T-cell (primary cell): ENCODE measurements at places on chromosomes 13 and 19.
A peak's percentile ranks its signal among the peaks of the same experiment; 100 is the strongest.

DNA sequence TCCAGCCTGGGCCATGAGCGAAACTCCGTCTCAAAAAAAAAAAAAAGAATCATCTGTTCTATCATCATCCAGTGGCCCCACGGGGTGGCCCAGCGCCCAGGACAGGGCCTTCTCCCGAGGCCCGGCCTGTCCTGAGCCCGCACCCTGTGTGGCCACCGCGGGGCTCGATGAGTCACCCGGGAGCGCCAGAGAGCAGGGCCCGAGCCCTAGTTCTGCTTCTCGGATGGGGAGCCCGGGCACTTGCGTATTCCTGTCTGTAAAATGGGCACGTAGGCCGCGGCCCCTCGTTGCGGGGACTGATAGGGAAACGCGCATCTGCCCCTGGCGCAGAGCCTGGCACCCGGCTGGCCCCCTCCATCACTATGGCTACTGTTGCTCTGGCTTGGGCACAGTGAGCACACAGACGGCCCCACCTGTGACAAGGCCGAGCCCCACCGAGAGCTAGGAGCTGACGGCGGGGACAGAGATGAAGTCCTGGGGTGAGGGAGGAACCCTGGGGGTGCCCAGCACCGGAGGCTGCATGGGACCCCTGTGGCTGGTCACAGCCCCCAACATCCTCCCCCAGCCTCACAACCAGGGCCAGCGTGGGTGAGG lies 21.3 kb upstream of the UQCR11 start:
- no peak for DNase-seq
- peaks cover 41% of the 10 kb centered on the region for H3K36me3 ChIP-seq
- H3K4me3 ChIP-seq: no peak overlapping the region
- peaks cover 6% of the 10 kb centered on the region for H3K4me1 ChIP-seq

- no peaks in the 10 kb centered on the region for H3K27me3 ChIP-seq
- DNase-seq: peak; percentile 17
- H3K27ac ChIP-seq: peak overlapping the region; percentile 58
- H3K4me3 ChIP-seq: no peak overlapping the region
- H3K36me3 ChIP-seq: no peaks in the 10 kb centered on the region
Measured at GRCh38 chr13:22114630-22115311, 443.9 kb downstream of the FGF9 start.

DNA sequence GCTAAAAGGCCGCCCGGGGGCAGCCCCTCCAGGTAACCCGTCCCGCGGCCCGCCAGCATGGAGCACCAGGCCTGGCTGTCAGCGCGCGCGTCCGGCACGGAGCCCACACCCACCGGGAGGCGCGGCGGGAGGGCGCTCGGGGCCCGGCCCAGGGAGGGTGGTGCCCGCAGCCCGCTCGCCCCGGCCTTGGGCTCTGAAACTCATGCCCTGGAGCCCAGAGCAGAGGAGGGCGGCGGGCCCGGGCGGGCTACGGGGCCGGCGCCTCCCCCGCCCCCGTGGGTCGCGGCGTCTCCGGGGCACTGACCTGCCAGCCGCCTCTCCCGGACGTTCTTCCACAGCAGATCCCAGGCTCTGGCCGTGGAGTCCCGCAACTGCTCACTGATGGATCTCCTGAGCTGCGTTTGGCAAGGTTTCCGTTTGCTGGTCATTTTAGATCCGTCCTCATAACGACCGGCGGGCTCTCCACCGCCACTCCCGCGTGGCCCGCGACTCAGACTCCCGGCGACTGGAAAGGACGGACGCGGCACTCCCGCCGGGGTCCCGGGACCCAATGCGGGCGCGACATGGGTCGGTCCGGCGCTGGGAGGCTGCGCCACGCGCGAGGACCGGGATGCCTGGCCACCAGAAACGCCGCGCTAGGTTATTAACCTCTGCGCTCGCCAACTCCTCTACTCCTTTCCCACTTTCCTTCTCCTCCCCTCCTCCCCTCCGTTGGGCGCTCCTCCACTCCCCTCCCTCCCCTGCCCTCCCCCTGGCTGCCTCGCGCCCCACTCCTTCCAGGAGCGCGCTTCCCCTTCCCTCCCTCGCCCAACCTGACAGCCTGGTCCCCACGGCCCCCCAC lies 64.7 kb upstream of the STARD13 start:
- H3K27ac ChIP-seq: no peak overlapping the region
- no peaks in the 10 kb centered on the region for H3K4me1 ChIP-seq
- H3K27me3 ChIP-seq: no peaks in the 10 kb centered on the region
- no peak for DNase-seq
- no peak overlapping the region for H3K4me3 ChIP-seq

GRCh38 chr19:55703790-55704215 lies 28.8 kb downstream of the EPN1 start:
- DNase-seq: no peak
- no peaks in the 10 kb centered on the region for H3K27me3 ChIP-seq
- H3K36me3 ChIP-seq: peaks cover 7% of the 10 kb centered on the region
- peaks cover 8% of the 10 kb centered on the region for H3K4me1 ChIP-seq

DNA sequence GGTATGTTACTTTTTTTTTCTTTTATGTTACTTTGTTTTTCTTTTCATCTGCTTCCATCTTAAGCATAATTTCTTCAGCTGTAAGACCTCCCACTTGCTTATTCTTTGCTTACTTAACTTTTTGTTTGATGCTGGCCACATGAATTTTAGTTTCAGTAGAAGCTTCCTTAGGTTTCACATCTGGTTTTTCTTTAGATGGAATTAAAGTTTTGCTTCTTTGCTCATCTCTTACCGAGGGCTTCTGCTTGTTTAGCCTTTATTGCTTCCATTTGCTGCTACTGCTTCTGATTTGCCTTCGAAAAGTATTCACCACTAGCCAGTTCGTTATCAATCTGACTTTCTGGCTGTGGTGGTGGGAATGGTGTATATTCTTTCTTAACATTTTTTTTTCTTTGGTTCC lies 90.9 kb downstream of the GJA3 start:
- H3K4me3 ChIP-seq: no peak overlapping the region
- H3K27me3 ChIP-seq: no peaks in the 10 kb centered on the region
- H3K27ac ChIP-seq: no peak overlapping the region
- DNase-seq: no peak

DNA sequence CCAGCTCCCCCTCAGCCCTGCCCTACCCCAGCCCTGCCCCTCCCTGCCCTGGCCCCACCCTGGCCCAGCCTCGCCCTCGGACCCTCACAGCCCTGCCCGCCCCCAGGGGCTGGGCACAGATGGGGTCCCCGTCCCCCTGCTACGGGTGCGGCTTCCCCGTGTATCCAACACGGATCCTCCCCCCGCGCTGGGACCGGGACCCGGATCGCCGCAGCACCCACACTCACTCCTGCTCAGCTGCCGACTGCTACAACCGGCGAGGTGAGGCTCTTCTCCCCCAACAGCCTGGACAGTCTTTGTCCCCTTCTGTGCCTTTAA lies 5.2 kb downstream of the SHFL start:
- no peak for DNase-seq
- H3K36me3 ChIP-seq: peaks cover 10% of the 10 kb centered on the region
- no peak overlapping the region for H3K4me3 ChIP-seq
- no peak overlapping the region for H3K27ac ChIP-seq
- peaks cover 3% of the 10 kb centered on the region for H3K27me3 ChIP-seq

DNA sequence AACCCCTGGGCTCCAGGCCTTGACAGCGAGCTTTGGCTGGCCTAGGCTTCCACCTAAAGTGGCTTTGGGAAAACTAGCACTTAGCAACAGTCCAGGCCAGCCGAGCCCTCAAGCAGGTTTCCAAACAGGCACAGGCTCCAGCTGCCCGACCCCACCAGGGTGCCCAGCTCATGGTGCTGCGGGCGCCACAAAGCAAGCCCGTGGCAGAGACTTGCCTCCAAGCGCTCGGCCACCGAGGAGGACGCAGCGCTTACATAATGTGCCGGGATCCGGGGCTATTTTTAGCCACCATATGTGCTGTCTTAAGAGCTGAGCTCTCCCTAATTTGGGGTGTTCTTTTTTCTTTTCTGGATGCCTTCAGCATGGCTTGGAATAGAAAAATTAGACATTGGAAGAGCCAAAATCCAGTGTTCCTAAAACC lies 56.1 kb upstream of the F7 start:
- no peaks in the 10 kb centered on the region for H3K4me1 ChIP-seq
- no peak overlapping the region for H3K4me3 ChIP-seq
- DNase-seq: no peak
- H3K27ac ChIP-seq: no peak overlapping the region

DNA sequence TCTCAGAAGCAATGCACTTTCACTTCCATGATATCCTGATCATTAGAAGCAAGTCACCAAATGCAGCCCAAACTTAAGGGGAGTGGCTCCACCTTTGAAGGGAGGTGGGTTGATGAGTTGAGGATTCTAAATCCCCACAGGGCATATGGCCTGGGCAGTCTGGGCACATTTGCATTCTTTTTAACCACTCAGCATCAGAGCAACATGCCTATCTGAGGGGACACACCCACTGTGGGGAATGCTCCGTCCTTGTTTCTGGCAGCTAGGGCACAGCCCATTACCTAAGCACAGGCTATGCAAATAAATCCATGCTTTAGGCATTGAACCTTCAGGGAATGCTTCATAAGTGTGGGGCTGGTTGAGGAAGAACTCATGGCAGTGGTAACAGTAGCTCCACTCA lies 12.3 kb upstream of the SACS start:
- no peak overlapping the region for H3K27ac ChIP-seq
- no peak for DNase-seq
- no peaks in the 10 kb centered on the region for H3K4me1 ChIP-seq
- H3K4me3 ChIP-seq: no peak overlapping the region
- no peaks in the 10 kb centered on the region for H3K36me3 ChIP-seq

DNA sequence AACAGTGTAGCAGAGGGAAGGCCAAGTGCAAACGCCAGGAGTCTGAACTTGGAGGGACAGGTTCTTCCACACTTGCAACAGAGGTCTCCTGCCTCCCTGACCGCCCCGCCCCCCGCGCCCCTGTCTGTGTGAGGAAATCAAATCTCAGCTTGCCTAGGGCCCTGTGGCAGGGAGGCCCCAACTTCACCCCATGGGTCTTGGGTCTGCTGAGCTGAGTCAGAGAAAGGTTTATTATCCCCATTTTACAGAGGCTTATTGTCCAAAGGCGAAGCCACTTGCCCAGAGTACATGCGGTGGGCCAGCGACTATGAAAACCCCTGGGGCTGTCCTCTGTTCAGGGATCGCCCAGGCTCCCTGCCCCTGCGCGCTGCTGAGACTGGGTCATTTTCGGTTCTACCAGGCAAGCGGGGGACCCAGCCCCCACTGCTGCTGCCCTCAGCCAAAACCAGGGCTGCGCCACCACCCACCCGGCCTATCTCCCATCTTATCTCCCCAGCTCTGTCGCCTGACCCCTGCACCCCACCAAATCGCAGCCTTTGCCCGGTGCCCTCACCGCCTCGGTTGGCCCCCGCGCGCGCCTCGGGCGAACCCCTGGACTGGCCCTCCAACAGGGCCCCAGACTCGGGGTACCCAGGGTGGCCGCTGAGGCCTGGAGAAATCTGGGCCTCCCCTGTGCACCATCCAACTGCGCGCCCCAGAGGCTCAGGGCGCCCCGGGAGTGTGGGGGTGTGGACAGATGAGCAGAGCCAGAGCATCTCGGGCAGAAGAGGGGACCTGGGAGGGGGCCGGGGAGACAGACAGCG lies 850 bp upstream of the CERS4 start:
- H3K27me3 ChIP-seq: no peaks in the 10 kb centered on the region
- peak overlapping the region; percentile 50 for H3K4me3 ChIP-seq
- no peaks in the 10 kb centered on the region for H3K36me3 ChIP-seq
- peak overlapping the region; percentile 49 for H3K27ac ChIP-seq

- no peak overlapping the region for H3K27ac ChIP-seq
- H3K4me1 ChIP-seq: no peaks in the 10 kb centered on the region
- H3K4me3 ChIP-seq: no peak overlapping the region
- no peaks in the 10 kb centered on the region for H3K27me3 ChIP-seq
- no peak for DNase-seq
- H3K36me3 ChIP-seq: peaks cover 29% of the 10 kb centered on the region
Measured at GRCh38 chr19:52221831-52222375, 32.1 kb downstream of the PPP2R1A start.

- peaks cover 19% of the 10 kb centered on the region for H3K36me3 ChIP-seq
- no peaks in the 10 kb centered on the region for H3K4me1 ChIP-seq
Measured at GRCh38 chr19:17220207-17220758, 5.1 kb downstream of the USE1 start.

DNA sequence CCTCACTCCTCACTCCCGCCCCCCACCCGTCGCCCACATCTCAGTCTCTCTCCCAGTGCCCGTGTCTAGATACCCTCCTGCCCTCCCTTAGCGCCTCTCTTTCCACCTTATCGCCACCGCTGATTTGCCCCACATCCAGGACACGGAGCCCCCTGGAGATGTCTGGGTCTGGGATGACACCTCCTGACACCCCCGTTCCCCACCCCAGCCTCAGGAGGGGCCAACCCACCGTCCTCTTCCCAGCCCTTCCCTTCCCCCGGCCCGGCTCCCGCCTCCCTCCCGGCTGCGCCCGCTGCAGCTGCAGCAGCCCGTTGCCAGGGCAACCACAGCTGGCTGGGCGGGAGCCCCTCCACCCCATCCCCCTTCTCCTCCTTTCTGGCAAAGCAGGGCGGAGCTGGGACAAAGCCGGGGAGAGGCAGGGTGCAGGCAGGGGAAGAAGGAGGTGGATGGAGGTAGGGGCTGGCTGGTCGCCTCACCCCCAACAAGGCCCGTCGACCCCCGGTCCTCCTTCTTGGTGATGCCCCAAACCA lies 13.5 kb downstream of the DPF1 start:
- no peak for DNase-seq
- peaks cover 6% of the 10 kb centered on the region for H3K36me3 ChIP-seq
- H3K27ac ChIP-seq: no peak overlapping the region
- H3K4me1 ChIP-seq: peaks cover 40% of the 10 kb centered on the region
- H3K27me3 ChIP-seq: peaks cover 86% of the 10 kb centered on the region
- no peak overlapping the region for H3K4me3 ChIP-seq

GRCh38 chr19:1893791-1894190 lies 8.5 kb upstream of the ABHD17A start:
- H3K4me1 ChIP-seq: peaks cover 48% of the 10 kb centered on the region
- no peaks in the 10 kb centered on the region for H3K27me3 ChIP-seq
- no peaks in the 10 kb centered on the region for H3K36me3 ChIP-seq
- no peak overlapping the region for H3K27ac ChIP-seq
- DNase-seq: no peak
- no peak overlapping the region for H3K4me3 ChIP-seq

DNA sequence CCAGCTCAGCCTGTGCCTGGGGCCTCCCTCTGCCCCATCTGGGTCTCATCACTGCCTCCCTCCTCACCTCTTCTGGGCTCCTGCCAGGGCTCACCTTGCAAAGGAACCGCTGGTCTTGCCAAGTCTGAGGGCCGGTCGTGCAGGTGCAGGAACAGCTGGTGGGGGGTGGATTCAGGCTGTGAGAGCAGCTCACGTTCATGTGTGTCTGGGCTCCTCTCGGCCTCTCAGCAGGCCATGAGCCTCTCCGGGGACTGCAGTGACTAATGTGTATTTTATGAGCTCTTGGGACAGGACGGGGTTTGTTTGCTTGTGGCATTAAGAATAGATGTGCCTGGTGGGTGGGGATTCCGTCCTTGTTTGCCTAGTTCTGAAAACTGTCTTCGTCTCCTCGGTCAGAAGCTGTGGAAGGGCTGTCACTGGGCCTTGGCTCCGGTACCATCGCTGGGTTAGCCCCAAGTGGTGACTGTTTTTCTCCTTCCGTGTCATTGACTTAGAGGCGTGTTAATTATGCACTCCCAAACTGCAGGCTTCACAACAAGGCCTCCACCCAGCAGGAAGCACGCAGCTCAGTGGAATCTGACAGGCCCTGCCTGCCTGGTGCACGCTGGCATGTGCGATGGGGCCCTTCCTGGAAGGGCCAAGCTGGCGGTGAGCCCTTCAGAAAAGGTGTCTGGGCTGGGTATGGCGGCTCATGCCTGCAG lies 77.6 kb downstream of the KDM4B start:
- peaks cover 12% of the 10 kb centered on the region for H3K4me1 ChIP-seq
- peaks cover 26% of the 10 kb centered on the region for H3K36me3 ChIP-seq
- no peak overlapping the region for H3K4me3 ChIP-seq
- DNase-seq: no peak
